ENCODE measurements at places on chromosomes 3 and 15. TPM values are rescaled to one million over a fixed set of nuclear protein-coding genes. Genes with fewer than 3 reads are reported as not detected.

DNA sequence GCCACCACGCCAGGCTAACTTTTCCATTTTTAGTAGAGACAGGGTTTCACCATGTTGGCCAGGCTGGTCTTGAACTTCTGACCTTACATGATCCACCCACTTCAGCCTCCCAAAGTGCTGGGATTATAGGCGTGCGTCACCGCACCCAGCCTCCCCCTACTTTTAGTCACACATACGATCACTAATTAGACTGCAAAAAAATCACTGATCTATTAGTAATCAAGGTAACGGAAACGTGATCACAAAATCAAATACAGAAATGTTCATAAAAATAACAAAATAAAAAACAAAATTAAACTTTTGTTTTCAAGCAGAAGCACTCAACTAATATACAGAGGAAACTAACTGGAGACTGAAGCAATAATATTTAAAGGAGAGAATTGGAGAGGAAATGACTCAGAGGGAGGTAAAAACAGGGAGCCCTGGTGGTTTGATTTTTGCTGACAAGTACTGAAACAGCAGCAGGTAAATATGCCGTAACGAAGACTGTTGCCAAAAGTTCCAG lies 4.6 kb downstream of the WDR53 start:
- H3K27ac ChIP-seq, result peak overlapping the region; percentile 78
- peaks cover 6% of the 10 kb centered on the region for H3K36me3 ChIP-seq
- H3K4me1 ChIP-seq, result peaks cover 25% of the 10 kb centered on the region
- peak overlapping the region; percentile 39 for H3K4me3 ChIP-seq
- DNase-seq, result peak; percentile 4

- no peaks in the 10 kb centered on the region for H3K36me3 ChIP-seq
- peak within 1 kb of the TSS; percentile 68 for H3K4me3 ChIP-seq
- H3K27ac ChIP-seq, result peak within 1 kb of the TSS; percentile 40
- H3K27me3 ChIP-seq, result no peaks in the 10 kb centered on the region
- no peak for DNase-seq
Measured at GRCh38 chr15:78077053-78077870, at the start of gene TBC1D2B. TSS of gene TBC1D2B (minus strand) at chr15:78077711. CDS start at chr15:78077652, 59 bp downstream.

DNA sequence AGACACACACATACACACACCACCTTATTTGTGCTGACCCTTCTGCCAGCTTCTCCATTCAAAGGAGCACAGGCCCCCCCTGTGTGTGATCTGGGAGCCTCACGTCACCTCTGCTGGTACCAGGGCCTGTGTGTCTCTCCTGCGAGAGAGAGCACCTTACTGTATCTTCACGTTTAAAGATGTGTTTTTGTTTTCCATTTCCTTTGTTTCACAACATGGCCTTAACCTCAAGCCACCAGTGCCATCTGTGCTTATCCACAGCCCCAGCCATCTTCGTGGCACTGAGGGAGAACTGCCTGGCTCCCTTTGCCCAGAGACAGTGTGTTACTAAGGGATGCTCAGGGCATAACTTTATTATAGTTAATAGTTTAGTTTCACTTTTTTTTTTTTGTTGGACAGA lies 52.3 kb downstream of the ABHD2 start:
- no peaks in the 10 kb centered on the region for H3K27me3 ChIP-seq
- no peak overlapping the region for H3K4me3 ChIP-seq
- H3K36me3 ChIP-seq, result peaks cover 2% of the 10 kb centered on the region

GRCh38 chr3:71376503-71376902 lies 207.0 kb downstream of the FOXP1 start:
- H3K27me3 ChIP-seq, result no peaks in the 10 kb centered on the region
- no peaks in the 10 kb centered on the region for H3K36me3 ChIP-seq
- no peaks in the 10 kb centered on the region for H3K4me1 ChIP-seq

DNA sequence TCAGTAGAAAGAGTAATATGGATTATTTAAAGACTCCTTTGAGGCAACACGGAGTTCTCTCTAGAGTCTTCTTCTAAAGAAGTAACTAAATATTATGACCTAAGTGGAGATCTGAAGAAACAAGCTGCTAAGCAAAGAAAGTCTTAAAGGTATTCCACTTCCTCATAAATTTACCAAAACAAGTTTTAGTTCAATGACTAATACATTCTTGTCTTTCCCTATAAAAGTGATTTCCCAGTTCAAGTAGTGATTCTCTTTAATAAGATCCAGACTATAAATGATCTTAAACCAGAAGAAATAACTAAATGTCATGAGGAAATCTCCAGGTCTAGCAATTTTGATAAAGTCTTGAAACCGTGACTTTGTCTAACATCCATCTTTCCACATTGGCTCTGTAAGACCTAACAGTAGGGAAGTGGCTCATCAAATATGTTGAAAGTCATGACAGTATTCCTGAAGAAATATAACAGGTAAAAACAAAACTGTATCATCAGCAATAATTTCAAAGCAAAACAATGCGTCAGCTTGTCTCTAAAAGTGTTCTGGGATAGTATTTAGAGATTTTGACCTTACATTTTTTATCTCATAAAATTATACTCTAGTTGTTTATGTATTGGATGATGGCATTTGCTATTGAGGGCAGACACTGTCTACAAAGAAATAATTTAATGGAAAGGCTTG lies 51.8 kb upstream of the NEDD4 start:
- H3K36me3 ChIP-seq, result no peaks in the 10 kb centered on the region
- H3K4me3 ChIP-seq, result no peak overlapping the region
- H3K4me1 ChIP-seq, result peaks cover 43% of the 10 kb centered on the region
- no peaks in the 10 kb centered on the region for H3K27me3 ChIP-seq

- DNase-seq, result no peak
- H3K27ac ChIP-seq, result no peak overlapping the region
- H3K27me3 ChIP-seq, result no peaks in the 10 kb centered on the region
- no peaks in the 10 kb centered on the region for H3K4me1 ChIP-seq
- no peak overlapping the region for H3K4me3 ChIP-seq
Measured at GRCh38 chr3:139378587-139379241, 10.7 kb downstream of the COPB2 start.

- H3K36me3 ChIP-seq, result no peaks in the 10 kb centered on the region
- peaks cover 10% of the 10 kb centered on the region for H3K4me1 ChIP-seq
- DNase-seq, result no peak
- peak overlapping the region; percentile 3 for H3K27ac ChIP-seq
Measured at GRCh38 chr15:48939648-48940047, 24.1 kb downstream of the SHC4 start.

GRCh38 chr3:145370870-145371269 lies 790.1 kb downstream of the PLOD2 start:
- no peak for DNase-seq
- H3K4me1 ChIP-seq, result no peaks in the 10 kb centered on the region
- no peaks in the 10 kb centered on the region for H3K27me3 ChIP-seq
- H3K36me3 ChIP-seq, result no peaks in the 10 kb centered on the region
- no peak overlapping the region for H3K4me3 ChIP-seq
- no peak overlapping the region for H3K27ac ChIP-seq

GRCh38 chr3:65508750-65509422 lies 529.8 kb downstream of the MAGI1 start:
- H3K4me1 ChIP-seq, result no peaks in the 10 kb centered on the region
- H3K4me3 ChIP-seq, result no peak overlapping the region
- H3K27ac ChIP-seq, result no peak overlapping the region
- no peaks in the 10 kb centered on the region for H3K36me3 ChIP-seq
- no peak for DNase-seq
- no peaks in the 10 kb centered on the region for H3K27me3 ChIP-seq

GRCh38 chr3:180433152-180433551 lies 168.8 kb upstream of the TTC14 start:
- H3K27me3 ChIP-seq, result no peaks in the 10 kb centered on the region
- no peak overlapping the region for H3K4me3 ChIP-seq
- H3K4me1 ChIP-seq, result peaks cover 20% of the 10 kb centered on the region
- H3K36me3 ChIP-seq, result no peaks in the 10 kb centered on the region
- H3K27ac ChIP-seq, result peak overlapping the region; percentile 64

DNA sequence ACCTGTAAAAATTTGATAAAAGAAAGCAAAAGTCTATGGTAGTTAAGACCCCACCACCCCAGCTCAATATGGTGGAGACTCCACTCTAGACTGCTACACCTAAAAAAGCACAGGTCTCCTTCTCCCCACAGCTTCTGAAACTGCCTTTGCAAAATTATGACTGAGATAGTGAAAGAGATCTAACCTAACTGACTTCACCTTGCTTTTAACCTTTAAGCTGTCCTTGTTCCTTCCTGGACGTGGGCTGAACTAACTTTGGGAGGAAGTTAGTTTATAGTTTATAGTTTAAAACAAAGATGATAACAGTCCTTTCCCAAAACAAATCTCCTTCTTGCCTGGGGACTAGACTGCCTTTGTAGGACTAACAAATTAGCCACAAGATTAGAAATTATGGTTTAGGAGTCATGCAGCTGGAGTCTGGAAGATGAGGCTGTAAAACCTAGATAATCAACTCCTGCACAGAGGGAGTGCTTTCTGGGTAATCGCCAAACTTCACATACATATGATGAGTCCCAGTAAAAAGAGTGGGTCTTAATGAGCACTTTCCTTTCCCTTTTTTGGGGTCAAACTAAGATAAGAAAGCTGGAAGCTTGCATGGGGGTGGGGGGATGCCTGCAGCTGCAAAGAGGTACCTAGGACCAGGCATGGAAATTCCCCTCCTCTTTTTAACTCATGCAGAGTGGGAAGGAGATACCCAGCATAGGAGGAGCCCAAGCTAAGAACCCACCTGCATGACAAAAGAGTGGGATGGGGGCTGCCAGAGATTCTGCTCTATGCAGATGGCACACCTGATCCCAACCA lies 17.5 kb downstream of the CCR8 start:
- H3K4me3 ChIP-seq, result no peak overlapping the region
- no peaks in the 10 kb centered on the region for H3K36me3 ChIP-seq
- peaks cover 20% of the 10 kb centered on the region for H3K4me1 ChIP-seq
- no peaks in the 10 kb centered on the region for H3K27me3 ChIP-seq
- DNase-seq, result no peak

DNA sequence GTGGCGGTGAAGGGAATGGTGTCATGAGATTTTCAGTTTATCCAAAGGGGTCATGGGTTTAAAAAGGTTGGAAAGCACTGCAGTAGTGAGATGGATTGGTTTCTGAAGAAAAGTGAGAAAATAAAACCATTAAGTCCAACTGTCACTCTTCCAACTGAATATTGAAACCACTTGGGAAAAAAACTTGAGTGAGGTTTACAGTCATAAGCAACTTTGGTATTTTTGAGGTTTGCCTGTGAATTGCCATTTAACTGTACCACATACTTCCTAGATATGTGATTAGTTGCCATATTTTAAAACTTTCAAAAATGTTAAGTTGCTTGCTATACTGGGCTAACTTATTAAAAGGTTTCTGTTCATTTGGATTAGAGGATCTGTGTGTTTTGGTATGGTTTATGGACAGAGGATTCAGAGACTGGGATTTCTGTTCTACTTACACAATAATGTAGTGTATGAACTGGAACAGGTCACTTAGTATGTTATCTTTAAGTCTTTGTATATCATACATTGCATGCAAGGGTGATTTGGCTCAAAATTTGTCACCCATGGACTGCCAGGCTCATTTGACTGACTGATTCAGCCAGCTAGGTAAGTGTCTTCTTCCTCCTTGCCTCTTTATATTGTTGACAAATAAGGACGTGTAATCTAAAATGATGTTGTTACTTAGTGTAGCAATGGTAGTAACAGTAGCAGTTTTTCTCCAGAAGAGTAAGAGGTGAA lies 201.4 kb upstream of the EOMES start:
- no peaks in the 10 kb centered on the region for H3K36me3 ChIP-seq
- H3K4me3 ChIP-seq, result no peak overlapping the region
- no peak overlapping the region for H3K27ac ChIP-seq
- no peaks in the 10 kb centered on the region for H3K4me1 ChIP-seq
- no peak for DNase-seq

GRCh38 chr15:99197856-99198255 lies 51.5 kb downstream of the TTC23 start:
- peaks cover 7% of the 10 kb centered on the region for H3K36me3 ChIP-seq
- no peaks in the 10 kb centered on the region for H3K27me3 ChIP-seq
- no peak overlapping the region for H3K4me3 ChIP-seq
- DNase-seq, result no peak
- no peaks in the 10 kb centered on the region for H3K4me1 ChIP-seq
- H3K27ac ChIP-seq, result no peak overlapping the region

DNA sequence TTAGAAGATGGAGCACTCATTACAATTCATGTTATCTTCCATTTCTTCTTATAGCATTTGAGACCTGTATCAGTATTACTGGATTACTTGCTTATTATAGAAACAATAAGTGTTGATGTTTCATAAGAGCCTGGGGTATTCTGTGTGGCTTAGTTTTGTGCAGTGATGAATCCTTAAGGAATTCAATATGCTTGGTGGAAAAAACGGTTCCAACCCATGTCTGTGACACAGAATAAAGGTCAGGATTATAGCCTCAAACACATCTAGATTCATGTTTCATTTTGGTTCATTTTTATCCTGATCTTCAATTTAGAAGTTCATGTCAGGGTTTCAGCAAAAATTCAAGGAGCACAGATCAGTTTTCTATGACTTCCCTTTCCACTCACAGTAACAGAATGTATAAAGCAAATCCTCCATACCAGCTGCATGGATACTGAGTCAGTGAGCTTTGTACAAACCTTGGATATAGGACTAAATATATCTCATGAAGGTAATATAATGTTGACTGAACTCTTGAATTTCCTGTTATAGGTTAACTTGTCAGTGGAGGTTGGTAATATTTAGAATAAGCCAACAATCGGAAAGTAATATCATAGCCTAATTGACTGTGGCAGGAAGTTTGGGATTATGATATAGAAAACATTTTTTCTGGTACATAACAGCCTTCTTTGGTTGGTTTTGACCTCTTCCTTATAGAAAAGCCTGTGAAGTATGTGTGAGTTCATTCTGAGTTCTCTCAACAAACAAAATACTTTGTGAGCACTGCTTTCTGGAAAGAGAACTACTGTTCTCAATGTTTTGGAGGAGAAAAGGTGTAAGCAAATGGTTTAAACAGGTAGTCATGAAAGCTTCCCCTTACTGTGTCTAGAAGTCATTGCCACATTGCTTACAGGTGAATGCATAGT lies 218.2 kb upstream of the TPM1 start:
- H3K4me1 ChIP-seq, result peaks cover 18% of the 10 kb centered on the region
- no peak for DNase-seq
- peaks cover 10% of the 10 kb centered on the region for H3K36me3 ChIP-seq
- H3K27me3 ChIP-seq, result no peaks in the 10 kb centered on the region
- no peak overlapping the region for H3K27ac ChIP-seq
- H3K4me3 ChIP-seq, result no peak overlapping the region

DNA sequence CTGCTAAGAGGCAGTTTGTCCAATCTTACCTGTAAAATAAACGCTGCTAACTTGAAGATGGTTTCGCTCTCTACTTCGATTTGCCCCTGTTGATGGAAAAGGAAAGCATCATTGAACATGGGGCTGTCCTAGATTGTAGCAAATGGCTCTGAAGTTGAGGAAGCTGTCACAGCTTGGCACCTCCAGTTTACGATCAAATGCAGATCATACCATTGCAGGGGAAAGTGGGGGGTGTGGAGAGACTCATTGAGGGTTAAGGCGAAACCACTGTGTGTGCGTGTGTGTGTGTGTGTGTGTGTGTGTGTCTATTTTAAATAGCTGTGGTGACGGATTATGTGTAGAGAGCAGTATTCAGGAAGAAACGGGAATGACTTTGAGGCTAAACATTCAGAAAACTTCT lies 127.6 kb upstream of the LMOD3 start:
- DNase-seq, result no peak
- no peaks in the 10 kb centered on the region for H3K4me1 ChIP-seq
- no peak overlapping the region for H3K4me3 ChIP-seq
- H3K27ac ChIP-seq, result no peak overlapping the region
- H3K27me3 ChIP-seq, result no peaks in the 10 kb centered on the region
- H3K36me3 ChIP-seq, result no peaks in the 10 kb centered on the region

Gene CFAP100
- polyA plus RNA-seq, result not detected

Gene SLC6A1
- polyA plus RNA-seq, result not detected

Gene ROPN1
- polyA plus RNA-seq, result 0.35 TPM

Gene QTRT2
- 15.2 TPM for polyA plus RNA-seq

Gene KBTBD8
- polyA plus RNA-seq, result 4.2 TPM

Gene DGKG
- polyA plus RNA-seq, result 0.22 TPM

Gene CHRM5
- polyA plus RNA-seq, result not detected

Gene GNAT1
- polyA plus RNA-seq, result not detected

All from keratinocyte (primary cell).